NAMALWA (cell line): ENCODE measurements at places on chromosomes 11 and 22.

- DNase-seq = no peak
Measured at GRCh38 chr11:13717331-13717730, 48.9 kb downstream of the FAR1 start.

DNA sequence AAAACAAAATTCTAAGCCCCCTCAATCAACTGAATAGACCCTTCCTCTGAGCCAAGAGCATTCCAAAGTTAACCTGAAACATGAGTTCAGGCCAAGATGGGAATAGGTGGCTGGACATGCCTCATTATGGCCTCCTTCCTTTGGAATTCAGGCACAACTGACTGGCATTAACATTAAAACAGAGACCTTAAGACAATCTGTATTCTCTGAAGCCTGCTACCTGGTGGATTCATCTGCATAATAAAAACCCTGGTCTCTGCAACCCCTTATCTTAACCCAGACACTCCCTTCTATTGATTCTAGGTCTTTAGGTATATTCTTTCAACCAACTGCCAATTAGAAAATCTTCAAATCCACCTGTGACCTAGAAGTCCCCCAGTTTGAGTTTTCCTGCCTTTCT is 66.3 kb downstream of the JRKL start:
- no peak for DNase-seq

DNA sequence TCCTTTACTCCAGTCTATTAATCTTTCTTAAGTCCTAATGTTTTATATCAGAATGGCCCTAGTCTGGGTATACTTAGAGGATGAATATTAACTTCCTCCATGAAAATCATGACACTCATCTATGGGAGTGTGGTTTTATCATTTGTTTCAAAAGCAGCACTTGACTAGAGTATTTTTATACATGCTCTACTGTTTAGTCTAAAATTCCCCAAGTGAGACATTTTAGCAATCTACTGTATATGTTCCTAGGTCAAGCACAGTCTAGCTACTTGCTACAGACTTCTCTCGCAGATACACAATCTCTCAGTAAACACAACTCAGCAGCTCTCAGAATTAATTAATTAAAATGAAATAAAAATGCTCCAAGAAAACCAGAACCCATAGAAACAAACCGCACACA is 2.9 kb upstream of the HBB start:
- no peak for DNase-seq

- DNase-seq = no peak
Measured at GRCh38 chr22:40009292-40009774, 14.6 kb downstream of the FAM83F start.

GRCh38 chr11:57873196-57873911 is 111.8 kb downstream of the CTNND1 start:
- DNase-seq = no peak

DNA sequence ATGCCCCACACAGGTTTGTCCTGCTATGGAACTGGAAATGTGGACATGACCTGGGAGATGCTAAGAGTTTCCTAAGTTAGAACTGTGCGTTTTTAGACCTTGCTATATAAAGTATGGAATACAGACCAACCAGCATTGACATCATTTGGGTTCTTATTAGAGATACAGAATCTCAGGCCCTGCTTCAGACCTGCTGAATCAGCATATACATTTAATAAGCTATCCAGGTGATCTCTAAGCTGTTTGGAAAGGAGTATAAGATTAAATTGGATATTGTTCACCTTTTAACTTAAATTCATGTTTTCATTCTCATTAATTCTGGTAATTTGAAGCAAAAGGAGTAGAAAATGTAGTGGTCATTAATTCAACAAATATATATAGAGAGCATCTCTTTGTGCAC is 6.9 kb upstream of the CNTF start:
- no peak for DNase-seq

GRCh38 chr11:104410336-104410735 is 246.4 kb upstream of the PDGFD start:
- DNase-seq = no peak

GRCh38 chr22:37273126-37273845 is 9.0 kb upstream of the CYTH4 start:
- DNase-seq = no peak

- no peak for DNase-seq
Measured at GRCh38 chr11:47508240-47508957, 44.5 kb downstream of the CELF1 start.

GRCh38 chr11:13343931-13344717 is 66.5 kb downstream of the BMAL1 start:
- peak; percentile 80 for DNase-seq

GRCh38 chr11:67415501-67416304 is at the start of gene CARNS1:
TSS of gene CARNS1 (plus strand) at chr11:67415678. CDS start at chr11:67416200, 522 bp downstream.
- no peak for DNase-seq

- no peak for DNase-seq
Measured at GRCh38 chr11:69123593-69124545, 31.9 kb upstream of the SMIM38 start.

DNA sequence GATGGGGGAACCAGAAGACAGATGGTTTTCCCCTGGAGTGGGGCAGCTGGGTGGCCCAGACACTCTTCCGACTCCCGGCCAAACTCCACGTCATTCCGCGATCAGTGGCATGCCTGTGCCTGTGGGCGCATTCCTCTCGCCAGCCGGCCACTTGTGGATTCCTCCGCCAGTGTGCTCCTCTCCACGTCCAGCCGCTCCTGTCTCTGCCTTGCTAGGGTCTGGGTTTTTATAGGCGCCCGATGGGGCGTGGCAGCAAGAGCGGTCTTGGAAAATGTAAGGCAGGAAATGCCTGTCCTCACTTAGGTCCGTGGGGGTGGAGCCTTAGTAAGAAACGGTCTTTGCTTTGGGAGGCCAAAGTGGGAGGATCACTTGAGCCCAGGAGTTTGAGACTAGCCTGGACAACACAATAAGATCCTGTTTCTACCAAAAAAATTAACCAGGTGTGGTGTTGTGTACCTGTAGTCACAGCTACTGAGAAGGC is 81.6 kb upstream of the SEPTIN5 start:
- DNase-seq = no peak

- DNase-seq = no peak
Measured at GRCh38 chr22:39623603-39624500, 53.3 kb downstream of the CACNA1I start.

DNA sequence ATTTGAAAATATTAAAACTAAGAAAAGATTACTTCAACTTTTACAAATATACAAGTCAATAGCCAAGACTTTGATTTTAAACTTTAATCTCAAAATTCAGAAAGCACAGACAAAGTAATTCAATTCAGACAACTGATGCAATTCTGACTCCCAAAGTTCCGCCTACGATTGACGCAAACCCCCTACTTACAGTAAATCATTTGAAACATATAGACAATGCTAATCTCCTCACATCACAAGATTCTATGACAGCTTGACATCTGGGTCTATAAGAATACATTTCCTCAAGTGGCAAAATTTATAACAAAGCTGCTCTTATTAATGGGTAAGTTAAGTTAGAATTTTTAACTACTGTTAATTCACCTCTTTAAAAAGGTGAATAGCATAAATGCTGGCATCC is 75.2 kb downstream of the GUCY1A2 start:
- no peak for DNase-seq

DNA sequence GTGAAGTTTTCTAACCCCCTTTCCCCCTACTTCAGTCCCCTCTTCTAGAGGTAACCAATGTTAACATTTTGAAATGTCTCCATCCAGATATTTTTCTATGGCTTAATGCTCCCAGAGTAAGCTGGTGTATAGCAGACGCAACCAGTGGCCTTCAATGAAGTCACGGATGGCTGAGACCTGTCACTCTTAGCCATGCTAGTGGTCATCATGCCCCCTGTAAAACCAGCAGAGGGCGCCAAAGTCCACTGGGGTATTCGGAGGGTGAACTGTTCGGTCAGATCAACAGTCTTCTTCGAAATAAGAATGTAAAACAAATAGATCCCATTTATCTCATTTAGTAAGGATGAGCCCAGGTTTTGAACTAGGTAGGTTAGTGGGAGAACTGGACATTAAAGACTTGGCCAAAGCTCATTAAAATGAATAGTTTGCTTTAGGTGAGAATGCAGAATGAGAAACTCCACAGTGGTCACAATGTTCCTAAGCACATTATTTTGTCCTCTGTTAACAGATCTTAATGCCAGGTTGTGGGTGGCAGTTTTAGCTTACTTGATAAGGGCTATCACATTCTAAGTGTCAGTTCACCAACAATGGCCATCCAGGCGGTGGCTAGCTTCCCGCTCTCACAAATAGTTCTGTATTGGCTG is 8.6 kb upstream of the MMP8 start:
- peak; percentile 74 for DNase-seq

DNA sequence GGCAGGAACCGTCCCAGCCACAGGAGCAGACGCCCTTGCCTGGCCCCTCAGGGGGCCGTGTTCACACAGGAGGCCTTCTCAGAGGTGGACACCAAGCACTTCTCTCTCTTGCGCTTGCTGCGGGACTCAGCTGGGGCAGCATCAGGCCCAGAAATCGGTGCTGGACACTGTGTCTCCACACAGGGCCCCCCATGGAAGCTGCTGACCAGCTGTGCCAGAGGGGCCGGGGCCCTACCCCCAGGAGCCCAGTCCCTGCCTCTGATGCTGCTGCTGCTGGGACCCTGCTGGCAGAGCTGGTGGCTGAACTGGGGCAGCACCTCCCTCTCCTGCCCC is 4.0 kb downstream of the PLXNB2 start:
- DNase-seq = no peak

DNA sequence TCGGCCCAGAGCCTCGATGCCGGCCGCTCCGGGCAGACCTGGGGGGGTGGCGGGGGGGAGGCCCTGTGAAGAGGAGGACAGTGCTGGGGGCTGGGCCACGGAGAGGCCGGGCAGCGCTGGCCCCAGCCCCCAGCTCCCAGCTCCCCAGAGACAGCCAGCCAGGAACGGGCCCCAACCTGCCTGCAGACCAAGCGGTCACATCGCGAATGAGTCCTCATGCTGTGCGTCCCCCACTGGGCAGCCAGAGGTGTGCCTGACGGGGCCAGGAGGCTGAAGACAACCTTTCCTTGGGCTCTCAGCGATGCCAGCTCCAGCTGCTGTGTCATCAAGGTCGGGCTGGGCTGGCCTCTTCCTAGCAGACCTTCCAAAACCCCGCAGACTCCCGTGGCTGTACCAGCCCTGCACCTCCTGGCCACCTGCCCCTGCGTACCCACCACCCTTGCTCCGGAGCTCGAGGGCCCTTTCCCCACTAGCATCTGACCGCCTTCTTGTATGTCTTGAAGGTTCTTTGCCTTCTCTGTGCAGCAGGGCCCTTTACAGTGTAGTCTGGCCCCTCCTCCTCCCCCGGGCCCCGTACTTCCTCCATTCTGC is 88.4 kb downstream of the CDKN1C start:
- DNase-seq = no peak

DNA sequence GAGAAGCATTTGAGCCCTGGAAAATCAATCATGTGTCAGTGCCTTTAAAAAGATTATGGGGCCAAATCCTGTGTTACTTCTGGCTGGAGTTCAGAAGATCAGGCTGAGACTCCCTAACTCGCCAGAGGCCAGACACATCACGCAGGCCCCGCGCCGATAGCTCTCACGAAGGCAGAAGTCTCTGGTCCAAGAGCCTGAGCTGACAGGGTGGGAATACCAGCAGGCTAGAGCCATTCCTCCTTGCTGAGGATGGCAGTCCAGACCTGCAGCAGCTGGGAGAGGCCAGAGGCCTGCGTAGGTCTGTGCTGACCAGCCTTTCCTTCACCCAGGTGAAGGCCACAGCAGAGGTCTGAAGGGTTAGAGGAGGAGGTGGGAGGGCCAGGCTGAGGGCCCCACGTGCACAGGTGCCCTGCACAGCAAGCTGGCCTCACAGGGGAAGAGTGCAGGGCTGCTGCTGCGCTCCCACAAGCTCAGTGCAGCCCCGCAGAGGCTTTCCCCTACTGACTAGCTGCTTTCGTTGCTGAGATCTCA is 52.9 kb downstream of the ST14 start:
- peak; percentile 26 for DNase-seq

DNA sequence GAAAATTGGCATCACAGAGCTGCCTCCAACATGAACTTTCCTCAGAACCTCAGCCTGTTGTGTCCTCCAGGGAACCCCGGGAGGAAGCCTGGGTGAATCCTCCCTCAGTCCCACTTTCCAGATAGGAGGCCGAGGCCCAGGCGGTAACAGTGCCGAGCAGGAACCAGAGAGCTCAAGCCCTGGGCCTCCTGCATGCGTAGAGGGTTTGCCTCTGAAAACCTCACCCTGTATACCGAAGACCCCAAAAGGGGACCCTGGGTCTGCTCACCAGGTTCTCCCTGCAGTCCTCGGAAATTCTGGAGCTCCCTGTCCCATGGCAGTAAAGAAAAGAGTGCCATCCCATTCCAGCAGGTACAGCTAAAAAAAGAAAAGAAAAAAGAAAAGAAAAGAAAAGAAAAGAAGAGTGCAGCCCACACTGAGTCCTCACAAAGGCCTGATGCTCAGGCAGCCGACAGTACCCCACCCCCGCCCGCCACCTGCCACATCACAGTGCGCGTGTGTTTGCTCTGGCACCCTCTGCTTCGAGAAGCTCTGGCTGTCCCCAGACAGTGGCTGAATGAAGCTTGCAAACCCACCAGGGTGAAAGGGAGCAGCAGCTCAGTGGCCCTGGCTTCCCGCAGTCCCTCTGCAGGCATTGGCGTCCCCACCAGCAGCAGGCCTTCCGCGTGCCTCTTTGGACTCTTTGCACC is 28.4 kb upstream of the FADD start:
- no peak for DNase-seq

DNA sequence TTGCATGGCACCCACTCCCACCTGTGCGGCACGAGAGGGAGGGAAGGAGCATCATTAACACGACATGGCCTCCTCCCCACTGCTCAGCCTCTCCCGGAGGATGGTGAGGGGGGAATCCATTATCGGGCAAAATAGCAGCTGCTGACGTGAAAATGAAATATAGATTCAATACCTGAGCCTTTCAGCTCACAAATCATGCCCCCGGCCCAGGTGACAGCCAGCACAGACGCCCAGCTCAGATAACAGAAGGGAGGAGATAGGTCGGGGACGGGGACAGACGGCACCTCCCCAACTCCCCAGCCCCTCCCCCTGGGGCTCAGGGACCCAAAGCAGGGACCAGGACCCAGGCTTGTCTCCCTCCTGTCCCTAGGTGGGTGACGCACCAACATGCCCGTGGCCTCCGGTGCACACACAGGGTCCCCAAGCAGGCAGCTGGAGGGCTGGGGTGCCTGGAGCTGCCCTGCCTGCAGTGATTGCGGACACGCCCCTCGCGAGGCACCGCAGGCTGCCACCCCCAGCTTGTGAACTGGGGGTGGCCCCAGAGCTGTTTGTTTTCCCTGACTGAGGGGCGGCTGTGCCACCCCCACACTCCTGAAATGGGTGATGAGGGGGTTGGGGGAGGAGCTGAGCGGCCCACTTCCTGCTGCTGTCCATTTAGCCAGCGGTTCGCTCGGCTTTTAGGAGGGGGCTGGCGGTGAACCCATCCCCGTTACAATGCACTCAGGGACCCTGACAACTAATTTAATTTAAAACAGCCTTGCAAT is 31.7 kb downstream of the FLRT1 start:
- DNase-seq = no peak
